ENCODE measurements at places on chromosomes 3 and 15. TPM values are rescaled to one million over a fixed set of nuclear protein-coding genes. Genes with fewer than 3 reads are reported as not detected.

- H3K4me1 ChIP-seq, result peaks cover 4% of the 10 kb centered on the region
- no peak for DNase-seq
- no peaks in the 10 kb centered on the region for H3K36me3 ChIP-seq
- H3K27me3 ChIP-seq, result no peaks in the 10 kb centered on the region
- H3K4me3 ChIP-seq, result no peak overlapping the region
- peak overlapping the region; percentile 9 for H3K27ac ChIP-seq
Measured at GRCh38 chr3:172302203-172302602, 146.1 kb downstream of the GHSR start.

GRCh38 chr3:16122155-16122554 is 52.3 kb upstream of the GALNT15 start:
- H3K27ac ChIP-seq, result no peak overlapping the region
- no peaks in the 10 kb centered on the region for H3K36me3 ChIP-seq
- H3K4me3 ChIP-seq, result no peak overlapping the region
- no peak for DNase-seq

DNA sequence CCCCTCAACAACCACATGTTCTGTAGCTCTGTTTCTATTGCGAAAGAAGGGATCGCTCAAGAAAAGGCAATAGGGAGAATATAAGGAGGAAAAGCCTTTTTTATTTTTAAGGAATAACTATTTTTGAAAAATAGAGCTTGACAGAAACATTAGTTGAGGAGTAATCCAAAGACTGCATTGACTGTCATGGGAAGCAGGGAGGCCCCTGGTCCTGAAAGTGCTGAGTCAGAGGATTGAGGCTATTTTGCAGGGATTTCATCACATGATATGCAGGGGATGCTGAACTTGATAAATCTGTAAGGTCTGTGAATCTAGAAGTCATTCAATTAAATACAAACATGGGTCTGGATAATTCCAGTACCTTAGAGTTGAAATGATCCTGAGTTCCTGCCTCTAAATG is 92.0 kb downstream of the MTHFS start:
- no peak for DNase-seq
- no peaks in the 10 kb centered on the region for H3K36me3 ChIP-seq
- H3K27me3 ChIP-seq, result no peaks in the 10 kb centered on the region
- no peak overlapping the region for H3K4me3 ChIP-seq

DNA sequence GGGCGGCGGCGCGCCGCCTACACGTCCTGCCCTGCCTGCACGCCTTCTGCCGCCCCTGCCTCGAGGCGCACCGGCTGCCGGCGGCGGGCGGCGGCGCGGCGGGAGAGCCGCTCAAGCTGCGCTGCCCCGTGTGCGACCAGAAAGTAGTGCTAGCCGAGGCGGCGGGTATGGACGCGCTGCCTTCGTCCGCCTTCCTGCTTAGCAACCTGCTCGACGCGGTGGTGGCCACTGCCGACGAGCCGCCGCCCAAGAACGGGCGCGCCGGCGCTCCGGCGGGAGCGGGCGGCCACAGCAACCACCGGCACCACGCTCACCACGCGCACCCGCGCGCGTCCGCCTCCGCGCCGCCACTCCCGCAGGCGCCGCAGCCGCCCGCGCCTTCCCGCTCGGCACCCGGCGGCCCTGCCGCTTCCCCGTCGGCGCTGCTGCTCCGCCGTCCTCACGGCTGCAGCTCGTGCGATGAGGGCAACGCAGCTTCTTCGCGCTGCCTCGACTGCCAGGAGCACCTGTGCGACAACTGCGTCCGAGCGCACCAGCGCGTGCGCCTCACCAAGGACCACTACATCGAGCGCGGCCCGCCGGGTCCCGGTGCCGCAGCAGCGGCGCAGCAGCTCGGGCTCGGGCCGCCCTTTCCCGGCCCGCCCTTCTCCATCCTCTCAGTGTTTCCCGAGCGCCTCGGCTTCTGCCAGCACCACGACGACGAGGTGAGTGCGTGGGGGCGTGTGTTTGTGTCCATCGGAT is 602 bp downstream of the TRIM71 start:
- no peak overlapping the region for H3K27ac ChIP-seq
- H3K27me3 ChIP-seq, result peaks cover 53% of the 10 kb centered on the region

MYRIP gene
- 1.7 TPM for total RNA-seq

Data from heart right ventricle (tissue), 16 donors.